ENCODE measurements at places on chromosomes 4 and X.

DNA sequence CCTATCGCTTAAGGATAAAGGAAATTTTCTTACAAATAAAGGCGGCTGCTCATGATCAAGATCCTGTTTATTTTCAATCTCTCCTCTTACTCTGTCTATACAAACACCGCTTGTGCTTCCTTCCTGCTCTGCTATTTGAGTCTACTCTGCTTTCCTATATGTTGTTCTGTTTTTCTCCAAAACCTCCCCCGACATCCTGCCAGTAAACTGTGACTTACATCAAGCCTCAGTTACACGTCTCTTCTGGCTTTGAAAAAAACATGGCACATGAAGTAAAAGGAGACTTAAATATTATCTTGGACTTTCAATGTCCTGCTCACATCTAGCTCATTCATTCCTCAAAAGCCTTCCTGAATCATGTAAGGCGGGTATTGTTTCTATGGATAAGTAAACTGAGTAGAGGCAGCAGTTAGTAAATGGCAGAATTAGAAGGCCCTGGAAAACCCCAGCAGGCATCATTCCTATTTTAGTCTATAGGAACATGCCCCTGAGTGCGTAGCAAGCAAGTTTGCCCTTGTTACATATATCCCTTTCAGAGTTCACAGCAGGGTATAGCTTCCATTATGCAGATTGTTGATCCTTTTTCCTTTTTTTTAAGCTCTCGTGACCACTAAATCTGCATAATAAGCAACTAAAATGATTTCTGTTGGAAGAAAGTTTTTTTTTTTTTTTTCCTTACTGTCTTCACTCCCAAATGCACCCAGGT, 280.1 kb downstream of the RAPGEF2 start:
- DNase-seq, result no peak

DNA sequence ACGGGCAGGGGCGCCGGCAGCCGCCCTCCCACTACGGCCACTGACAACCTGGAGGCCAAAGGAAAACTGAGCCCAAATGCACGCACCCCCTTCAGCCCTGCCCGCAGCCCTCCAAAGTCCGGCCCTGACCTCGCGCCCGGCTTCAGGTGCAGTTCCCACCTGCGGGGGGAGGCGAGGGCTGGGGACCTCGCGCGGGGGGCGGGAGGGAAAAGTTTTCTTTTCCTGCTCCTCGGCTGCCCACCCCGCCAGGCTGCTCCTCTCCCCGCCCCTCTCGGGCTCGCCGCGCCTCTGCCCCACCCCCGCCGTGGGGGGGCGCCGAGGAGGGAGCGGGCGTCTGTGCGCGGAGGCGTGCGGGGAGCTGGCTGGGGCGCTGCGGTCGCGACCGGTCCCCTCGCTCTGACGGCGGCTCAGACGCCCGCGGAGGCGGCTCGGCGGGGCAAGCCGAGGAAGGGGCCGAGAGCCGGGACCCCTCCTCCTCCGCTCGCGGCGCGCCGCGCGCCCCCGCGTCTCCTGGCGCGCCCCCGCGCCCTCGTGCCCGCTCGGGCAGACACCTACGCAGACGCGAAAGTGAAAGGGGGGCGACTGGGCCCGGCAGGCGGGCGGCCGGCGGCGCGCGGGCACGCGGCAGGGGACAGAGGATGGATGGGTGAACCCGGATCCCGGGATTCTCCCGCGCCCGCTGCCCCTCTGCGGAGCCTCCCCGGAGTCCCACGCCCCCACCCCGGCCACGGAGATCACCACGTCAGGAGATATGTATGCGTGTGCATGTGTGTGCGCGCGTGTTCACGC, 3.1 kb upstream of the NR3C2 start:
- DNase-seq, result peak; percentile 50

DNA sequence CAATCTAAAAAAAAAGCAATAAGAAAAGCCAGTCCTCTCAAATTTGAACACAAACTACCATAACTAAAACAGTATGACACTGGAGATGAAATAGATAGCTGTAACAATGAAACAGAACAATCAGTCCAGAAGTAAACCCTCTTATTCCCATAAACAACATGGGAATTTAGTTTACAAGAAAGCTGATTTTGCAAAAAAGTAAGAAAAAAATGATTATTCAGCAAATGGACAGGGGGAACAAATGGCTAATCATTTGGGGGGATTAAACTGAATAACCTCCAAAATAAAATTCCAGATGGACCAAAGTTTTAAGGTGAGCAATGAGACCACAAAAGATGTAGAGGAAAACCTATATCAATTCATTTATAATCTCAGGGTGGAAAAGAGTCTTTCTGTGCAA, 16.1 kb upstream of the SASH3 start:
- DNase-seq, result no peak

DNA sequence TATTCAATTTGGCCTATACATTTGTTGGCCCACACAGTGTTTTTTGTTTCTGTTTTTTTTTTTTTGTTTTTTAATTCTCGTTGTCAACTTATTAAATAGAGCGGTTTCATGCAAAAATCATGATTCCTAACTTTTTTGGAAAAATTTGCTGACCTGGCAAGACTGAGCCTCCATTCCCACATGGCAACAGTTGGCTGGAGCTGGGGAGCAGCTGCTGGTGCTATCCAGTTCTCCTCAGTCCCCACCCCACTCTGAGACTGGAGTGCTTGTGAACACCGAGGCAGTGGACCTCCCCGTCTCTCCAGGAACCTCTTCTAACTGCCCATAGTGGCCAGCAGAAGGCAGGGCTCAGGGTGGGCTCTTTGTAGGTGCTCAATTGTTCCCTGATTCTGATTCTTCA, 95.7 kb upstream of the OTUD4 start:
- no peak for DNase-seq

DNA sequence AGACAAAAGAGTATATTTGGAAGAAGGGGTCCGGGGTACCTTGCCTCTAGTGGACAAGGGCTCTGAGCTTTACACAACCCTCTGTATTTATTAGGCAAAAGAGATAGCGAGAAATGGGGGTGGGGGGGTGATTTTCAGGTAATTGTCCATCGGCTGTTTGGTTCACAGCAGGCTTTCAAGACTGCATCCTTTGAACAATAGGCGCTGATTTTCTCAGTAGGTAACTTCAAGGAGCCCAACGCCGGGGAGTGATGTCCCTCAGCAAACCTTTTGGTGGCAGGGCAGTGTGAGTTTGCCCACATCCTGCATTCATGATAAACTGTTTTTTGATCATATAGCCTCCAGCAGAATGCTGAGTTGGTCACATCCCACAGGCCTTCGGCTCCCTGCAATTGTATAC, 61.6 kb downstream of the KDM5C start:
- no peak for DNase-seq

GRCh38 chr4:121690001-121690400, 6.8 kb downstream of the ANXA5 start:
- DNase-seq, result no peak

- no peak for DNase-seq
Measured at GRCh38 chr4:168699224-168699878, 202.5 kb downstream of the PALLD start.

DNA sequence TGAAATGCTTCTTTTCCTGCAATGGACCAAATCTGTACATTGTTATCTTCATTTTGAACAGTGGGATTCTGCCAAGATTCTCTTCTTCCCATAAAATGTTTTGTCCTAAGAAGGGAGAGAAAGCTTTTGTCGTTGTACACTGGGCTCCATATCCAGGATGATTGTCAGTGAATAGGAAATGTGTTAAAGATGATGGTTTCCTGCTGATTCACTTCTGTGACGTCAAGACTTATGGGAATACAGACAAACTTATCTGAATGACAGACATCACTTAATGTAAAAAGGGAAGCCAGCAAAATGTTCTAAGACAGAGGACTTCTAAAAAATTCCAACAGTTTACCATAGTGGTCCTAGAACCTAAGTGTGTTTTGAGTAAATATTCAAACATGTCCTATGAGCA, 53.7 kb upstream of the HPF1 start:
- DNase-seq, result no peak

GRCh38 chr4:148057516-148057915, 325.6 kb downstream of the ARHGAP10 start:
- DNase-seq, result no peak

DNA sequence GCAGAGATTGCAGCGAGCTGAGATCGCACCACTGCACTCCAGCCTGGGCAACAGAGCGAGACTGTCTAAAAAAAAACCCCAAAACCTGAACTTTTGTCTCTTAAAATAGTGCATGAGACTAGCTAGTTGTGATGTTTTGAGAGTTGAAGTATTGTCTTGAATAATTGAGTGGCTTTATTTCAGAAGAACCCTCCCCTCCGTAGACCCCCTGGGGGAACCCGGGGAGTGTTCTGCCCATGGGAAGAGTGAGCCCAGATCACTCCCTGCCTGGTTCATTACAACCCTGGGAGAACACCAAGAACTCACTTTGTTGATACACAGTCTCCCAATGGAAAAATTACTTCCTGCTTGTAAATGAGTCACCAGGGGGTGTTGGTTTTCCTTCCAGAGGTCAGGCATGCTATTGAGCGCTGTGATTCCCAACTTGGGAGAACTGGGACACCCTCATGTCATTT, 65.3 kb upstream of the SHISA3 start:
- DNase-seq, result no peak

- no peak for DNase-seq
Measured at GRCh38 chr4:29307755-29308154, 1412.4 kb upstream of the PCDH7 start.

DNA sequence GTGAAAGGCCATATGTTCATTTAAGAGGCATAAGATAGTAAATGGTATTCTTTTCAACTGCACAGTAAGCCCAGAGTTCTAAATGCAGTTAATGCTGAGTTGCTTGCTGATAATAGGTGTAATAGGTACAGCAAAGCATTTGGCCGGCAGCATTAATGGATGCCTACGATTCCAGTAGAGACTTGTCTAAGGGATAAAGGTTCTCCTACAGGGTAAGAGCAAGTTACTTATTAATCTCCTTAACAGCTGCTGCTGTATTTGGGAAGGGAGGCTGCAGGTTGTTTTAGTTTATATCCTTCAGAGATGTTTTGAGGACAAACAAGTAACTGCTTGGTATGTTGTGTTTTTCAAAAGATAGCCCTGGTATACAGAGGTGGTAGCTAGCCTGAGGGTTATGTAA, 16.8 kb downstream of the TSPAN7 start:
- DNase-seq, result no peak

GRCh38 chrX:142233400-142233799, 28.3 kb upstream of the MAGEC2 start:
- DNase-seq, result no peak

- no peak for DNase-seq
Measured at GRCh38 chr4:4734425-4734824, 125.0 kb upstream of the MSX1 start.

DNA sequence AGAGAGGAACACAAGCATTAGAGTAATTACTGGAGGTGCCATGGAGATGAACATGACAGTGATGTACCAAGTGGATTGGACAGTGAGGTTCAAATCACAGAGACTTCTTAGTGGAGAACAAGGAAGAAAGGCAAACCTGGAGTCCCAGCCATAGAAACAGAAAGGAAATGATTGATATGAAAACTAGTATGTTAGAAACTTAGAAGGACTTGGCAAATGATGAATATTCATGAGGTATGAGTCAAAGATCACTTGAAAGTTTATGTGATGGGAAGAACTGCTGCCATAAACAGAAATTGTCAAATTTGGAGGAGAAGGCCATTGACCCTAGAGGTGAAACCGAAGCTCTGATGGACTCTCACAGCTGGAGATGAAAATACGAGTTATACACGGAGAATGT, 88.2 kb downstream of the PHOX2B start:
- no peak for DNase-seq

DNA sequence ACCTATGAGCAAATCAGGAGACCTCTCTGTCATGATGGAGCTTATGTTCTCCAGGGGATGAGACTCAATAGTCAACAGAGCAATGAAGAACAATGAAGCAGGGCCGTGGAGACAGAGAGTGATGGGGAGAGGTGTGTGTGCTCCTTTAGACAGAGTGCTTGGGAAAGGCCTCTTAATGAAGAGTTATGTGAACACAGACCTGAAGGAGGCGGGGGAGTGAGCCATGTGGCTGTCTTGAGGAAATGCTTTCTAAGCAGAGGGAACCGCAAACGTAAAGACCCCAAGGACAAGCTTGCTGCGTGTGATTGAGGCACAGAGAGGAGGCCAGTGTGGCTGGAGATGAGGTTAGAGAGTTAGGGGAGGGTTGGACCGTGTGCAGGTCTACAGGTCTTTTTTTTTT, 53.1 kb downstream of the CHRNA9 start:
- no peak for DNase-seq

- DNase-seq, result no peak
Measured at GRCh38 chr4:74660866-74661265, 133.5 kb downstream of the BTC start.

- peak; percentile 57 for DNase-seq
Measured at GRCh38 chr4:7902101-7902553, 37.5 kb downstream of the AFAP1 start.
